ENCODE measurements at places on chromosomes 1 and 21.
A peak's percentile ranks its signal among the peaks of the same experiment; 100 is the strongest.

GRCh38 chr1:76833151-76833550, 34.1 kb upstream of the ST6GALNAC5 start:
- DNase-seq: no peak

DNA sequence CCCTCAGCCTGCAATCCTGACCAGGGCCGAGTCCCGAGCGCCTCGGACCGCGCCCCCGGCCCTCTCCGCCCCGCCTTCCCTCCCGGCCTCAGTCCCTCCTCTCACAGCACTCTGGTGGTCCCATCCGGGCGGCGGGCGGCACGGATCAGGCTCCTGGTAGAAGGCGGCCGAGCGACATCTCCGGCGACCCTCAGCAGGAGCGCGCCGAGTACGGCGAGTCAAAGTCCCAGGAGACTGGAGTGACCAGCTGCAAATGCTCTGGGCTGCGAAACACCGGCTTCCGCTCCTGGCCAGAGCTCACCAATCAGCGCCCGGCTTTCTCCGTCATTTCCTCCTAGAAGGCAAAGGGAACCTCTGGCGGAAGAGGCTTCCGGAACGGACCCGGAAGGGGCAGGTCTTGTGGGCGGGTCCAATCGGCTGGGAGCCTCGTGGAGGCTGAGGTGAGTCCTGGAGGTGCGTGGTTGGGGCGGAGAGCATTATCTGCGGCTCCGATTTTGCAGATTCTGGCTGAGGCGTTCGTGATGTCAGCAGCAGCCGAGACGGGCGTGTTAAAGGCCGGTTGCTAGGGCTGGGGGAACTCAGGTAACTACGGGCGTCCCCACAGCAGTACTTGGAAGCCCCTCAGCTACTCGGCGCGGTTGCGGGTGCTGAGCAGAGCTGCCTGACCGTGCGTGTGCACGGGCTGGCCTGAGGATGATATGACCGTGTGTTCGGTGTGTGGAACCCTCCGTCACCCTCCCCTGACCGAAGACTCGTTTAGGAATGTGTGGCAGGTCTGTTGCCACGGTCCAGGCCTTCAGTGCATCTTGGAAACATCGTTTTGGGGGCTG, at the start of the genes GDAP2 and WDR3:
Gene GDAP2 (minus strand): TSS at position 279 of the 830 bp plus-strand sequence. CDS start 9,264 bp downstream, outside the sequence.
Gene WDR3 (plus strand): TSS at position 397 of the 830 bp plus-strand sequence. CDS start 3,581 bp downstream, outside the sequence.
- peak; percentile 95 for DNase-seq

DNA sequence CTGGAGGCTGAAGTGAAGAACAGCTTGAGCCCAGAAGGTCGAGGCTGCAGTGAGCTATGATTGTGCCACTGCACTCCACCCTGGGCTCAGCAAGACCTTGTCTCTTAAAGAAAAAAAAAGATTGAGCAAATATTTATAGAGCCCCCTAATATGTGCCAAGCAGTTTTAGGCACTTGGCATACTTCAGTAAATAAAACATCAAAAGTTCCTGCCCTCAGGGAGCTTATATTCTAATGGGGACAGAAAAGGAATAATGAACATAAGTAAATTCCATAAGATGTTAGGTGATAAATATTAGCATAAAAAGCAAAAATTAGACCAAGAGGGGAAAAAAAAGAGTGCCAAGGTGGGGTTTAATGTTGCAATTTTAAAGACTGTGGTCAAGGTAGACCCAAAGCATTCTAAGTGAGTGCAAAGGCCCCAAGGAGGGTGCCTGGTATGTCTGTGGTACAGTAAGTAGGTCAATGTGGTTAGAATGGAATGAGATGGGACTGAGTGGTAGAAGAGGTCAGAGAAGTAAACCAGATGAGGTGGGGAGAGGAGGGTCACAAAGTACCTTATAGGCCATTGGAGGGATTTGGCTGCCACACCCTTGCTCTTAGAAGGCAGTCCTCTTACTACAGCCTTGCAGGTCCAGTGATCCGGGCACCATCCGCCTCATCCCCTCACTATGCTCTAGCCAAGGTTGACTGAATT, 2.2 kb upstream of the TOE1 start:
- DNase-seq: no peak

GRCh38 chr1:64110924-64111777, 92.3 kb upstream of the UBE2U start:
- DNase-seq: no peak

- no peak for DNase-seq
These were observed 131.6 kb upstream of the SAMSN1 start for GRCh38 chr21:14677639-14678179.

DNA sequence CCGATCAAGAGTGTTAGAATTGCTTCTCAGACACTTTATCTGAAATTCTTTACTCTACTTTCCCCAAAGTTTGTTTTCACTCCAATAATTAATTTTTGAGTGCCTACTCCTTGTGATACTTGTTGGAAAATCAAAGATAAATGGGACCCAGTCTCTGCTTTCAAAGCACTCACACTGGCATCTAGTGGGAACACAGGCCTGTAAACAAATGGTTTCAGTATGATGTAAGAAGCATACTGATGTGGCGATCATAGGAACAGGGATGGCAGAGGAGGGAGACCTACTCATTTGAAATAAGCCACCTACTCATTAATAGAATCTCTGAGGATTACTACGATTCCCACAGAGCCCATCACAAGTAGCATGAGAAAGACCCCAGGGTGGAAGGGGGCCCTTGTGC, 273.7 kb upstream of the ST6GALNAC5 start:
- no peak for DNase-seq

DNA sequence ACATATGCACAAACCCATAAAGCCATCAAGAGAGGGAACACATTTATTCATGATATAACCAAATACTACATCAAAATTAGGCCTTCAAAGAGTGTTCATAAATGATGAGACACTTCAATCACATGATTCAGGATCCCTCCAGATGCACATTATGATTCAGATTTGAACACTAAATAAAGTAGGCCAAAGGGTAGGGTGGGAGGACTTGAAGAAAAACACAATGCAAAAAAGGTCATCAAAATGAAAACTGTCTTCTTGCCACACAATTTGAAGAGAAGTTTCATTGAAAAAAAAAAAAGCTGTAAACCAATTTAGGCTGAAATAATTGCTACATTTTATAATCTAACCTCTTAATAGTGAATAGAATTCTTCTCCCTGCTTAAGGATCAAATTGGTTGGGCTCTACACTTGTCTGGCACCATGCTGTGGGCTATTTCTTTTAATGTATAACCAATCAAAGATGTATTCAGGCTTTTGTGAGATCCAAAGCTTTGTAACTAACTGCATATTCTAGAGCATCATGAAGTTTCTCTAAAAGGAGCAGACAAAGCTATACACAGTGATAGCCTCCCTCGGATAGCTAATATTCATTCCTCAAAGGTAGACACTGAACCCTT, 58.1 kb downstream of the ZSWIM5 start:
- no peak for DNase-seq

Measured in CD4-positive, alpha-beta T cell treated with Interleukin-4 for 4 hours (primary cell).